ENCODE measurements at places on chromosomes 1 and 21.
A peak's percentile ranks its signal among the peaks of the same experiment; 100 is the strongest.

DNA sequence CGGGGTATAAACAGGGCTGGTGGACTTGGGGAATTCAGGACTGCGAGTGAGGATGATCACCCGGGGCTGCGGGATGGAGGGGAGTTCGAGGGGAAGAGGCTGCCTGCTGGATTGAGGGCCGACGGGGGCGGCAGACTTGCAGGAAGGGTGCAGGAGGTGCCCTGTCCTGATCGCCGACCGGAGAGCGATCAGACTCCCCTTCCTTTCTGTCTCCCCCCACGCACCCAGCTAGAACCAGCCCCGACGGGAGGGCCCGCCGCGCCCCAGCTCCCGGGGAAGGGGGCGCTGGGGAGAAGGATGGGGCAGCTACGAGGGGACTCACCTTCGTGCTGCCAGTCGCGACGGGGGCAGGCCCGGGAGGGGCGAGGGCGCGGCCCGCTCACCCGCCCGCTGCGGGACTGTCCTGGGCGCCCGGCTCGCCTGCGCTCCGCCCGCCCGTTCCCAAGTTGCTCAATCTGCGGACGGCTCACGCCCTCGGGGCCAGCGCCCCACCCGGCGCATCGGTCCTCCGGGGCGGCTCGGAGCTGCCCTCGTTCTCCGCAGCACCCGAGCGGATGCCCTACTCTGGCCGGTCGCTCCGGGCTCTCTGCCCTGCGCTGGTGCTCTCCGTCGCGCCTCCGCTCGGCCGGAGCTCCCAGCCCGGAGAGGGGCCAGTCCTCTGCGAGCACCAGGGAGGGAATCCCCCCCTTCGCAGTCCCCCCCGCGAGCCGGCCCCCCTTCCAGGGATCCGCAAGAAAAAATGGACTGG lies at the start of gene RSPO1:
Gene RSPO1 (minus strand): TSS at position 649 of the 748 bp plus-strand sequence. CDS start 5,231 bp downstream, outside the sequence.
- peak; percentile 34 for DNase-seq

DNA sequence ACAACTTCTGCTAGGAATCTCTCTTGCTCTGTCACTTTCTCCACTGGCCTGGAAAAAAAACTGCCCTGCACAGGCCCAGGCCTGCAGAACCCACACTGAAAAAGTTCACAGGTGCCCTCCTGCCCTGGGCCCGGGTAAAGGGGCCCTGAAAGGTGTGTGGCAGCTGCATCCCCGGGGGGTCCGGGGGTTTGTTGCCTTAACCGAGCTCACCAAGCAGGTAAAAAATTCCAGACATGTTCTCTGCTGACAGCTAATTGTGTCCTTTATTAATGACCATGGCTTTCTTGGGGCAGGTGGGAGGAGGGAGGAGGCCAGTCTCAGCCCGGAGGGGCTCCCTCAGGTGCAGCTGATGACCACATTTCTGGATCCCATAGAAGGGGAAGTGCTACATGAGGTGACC lies 122.9 kb downstream of the LACTBL1 start:
- DNase-seq = no peak

GRCh38 chr1:78351551-78352216 lies 139.1 kb upstream of the PTGFR start:
- no peak for DNase-seq

- DNase-seq = no peak
Measured at GRCh38 chr1:171997936-171998335, 156.6 kb downstream of the DNM3 start.

DNA sequence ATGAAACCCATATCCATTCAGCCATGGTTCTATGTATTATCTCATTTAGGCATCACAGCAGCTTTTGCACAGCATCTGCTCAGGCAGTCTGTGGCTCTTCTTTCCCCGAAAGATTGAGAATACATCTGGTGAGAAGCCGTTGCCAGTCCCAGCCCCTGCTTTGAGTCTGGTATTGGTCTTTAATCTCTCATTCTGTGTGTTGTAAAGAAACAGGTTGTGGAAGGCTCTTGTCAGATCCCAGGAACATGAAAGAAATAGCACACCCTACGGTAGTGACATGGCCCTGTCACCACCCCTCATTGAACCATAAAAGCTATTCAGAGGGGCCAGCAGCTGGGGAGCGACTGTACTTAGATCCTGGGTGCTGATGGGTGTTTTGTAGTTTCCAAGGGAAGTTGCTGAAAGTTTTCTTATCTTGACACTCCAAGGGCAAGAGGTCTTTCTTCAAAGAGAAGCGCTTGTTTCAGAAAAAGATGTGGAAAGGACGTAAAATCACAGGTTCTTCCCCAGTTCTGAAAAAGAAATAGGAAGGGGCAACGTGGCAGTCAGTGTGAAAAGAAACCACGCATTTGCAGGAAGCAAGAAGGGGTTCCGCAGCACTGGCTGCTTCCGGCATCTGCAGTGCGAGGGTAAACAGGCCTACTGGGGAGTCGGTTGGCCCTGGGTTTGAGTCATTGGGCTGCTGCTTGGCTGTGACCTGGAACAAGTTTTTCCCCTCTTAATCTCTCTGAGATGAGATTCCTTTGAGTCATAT lies 145.0 kb downstream of the DHRS3 start:
- DNase-seq = peak; percentile 78

- no peak for DNase-seq
Measured at GRCh38 chr1:206839006-206839560, 26.3 kb upstream of the IL20 start.

GRCh38 chr1:60847391-60847790 lies 235.0 kb upstream of the NFIA start:
- DNase-seq = no peak

- no peak for DNase-seq
Measured at GRCh38 chr1:31989964-31990363, 23.7 kb upstream of the KHDRBS1 start.

- no peak for DNase-seq
Measured at GRCh38 chr1:215002471-215002870, 80.1 kb upstream of the KCNK2 start.

- DNase-seq = no peak
Measured at GRCh38 chr1:166933140-166933539, 42.2 kb downstream of the ILDR2 start.

GRCh38 chr1:41712695-41713094 lies 206.0 kb downstream of the HIVEP3 start:
- DNase-seq = no peak

GRCh38 chr1:30125021-30125820 lies 598.2 kb downstream of the MATN1 start:
- DNase-seq = no peak

GRCh38 chr21:34732388-34732821 lies 63.6 kb downstream of the CLIC6 start:
- no peak for DNase-seq

GRCh38 chr1:54645806-54646676 lies 4.5 kb downstream of the MROH7 start:
- no peak for DNase-seq
